ENCODE measurements at places on chromosomes 5 and 9. TPM values are rescaled to one million over a fixed set of nuclear protein-coding genes. Genes with fewer than 3 reads are reported as not detected.

Gene RGS14
- total RNA-seq: 16.7 TPM

Gene OR1Q1
- not detected for total RNA-seq

Gene CDC37L1
- 9.3 TPM for total RNA-seq

Gene IFNA2
- total RNA-seq: not detected

Gene ABCA1
- 14.0 TPM for total RNA-seq

GRCh38 chr9:131658377-131659129, 81.3 kb downstream of the RAPGEF1 start:
- DNase-seq: no peak

DNA sequence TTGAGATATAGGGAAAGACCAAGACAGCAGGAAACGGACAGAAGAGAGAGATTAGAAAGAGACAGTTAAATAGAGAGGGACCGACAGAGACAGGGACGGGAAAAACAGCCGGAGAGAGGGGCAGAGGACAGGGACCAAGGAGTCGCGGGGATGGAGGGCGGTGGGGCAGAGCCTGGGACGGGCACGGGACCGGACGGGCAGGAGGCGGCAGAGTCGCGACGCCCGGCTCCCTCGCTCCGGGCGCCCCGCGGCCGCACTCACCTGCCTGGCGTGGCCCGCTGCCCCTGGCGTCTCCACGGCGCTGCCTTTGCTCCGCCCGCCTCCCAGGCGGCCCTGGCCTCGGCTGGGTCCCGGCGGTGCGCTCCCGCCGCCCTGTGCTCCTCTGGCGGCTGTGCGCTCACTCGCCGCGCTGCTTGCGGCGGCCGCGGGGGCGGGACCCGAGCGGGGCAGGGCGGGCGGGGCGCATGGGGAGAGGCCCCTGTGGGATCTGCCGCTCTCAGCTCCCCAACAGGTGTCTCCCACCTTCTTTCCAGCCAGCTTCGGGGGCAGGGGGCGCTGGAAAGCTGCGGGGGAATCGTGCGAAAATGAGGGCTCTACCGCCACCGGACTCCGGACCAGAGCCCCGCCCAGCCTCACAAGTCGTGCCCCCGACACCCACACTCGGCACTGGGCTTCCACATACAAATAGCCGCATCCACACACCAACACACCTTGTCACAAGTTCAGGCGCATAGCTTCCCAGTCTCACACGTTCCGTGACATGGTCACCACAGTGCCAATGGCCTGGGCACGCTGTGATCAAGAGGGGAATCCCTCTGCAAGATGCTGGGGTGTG, at the start of gene ARID3C:
Gene ARID3C, minus strand, starts transcription at position 411 of the 835 bp plus-strand sequence. CDS start 1,052 bp downstream, outside the sequence.
- DNase-seq: peak; percentile 73

DNA sequence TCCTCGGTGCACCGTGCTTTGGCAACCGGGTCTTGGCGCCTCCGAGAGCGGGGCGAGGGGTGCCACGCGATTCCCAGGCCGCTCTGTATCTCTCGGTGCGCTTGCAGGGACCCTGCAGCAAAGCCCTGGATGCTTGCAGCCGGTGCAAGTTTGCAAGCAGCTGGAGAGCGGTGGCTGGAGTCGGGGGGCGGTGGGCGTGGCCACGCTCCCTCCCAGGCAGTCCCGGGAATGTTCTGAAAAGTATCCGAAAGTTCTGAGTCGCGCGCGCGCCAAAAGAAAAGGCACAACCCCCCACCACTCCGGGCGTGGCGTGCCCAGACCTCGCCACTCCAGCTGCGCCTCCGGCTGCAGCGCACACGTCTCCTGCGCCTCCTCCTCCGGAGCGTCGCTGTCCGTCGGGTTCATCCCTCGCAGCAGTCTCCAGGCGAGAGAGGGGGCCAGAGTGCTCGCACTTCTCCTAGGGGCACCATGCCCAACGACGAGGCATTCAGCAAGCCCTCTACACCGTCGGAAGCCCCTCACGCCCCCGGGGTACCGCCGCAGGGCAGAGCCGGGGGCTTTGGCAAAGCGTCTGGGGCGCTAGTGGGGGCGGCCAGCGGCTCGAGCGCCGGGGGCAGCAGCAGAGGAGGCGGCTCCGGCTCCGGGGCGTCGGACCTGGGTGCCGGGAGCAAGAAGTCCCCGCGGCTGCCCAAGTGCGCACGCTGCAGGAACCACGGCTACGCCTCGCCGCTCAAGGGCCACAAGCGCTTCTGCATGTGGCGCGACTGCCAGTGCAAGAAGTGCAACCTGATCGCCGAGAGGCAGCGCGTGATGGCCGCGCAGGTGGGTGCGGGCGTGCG, at the start of gene DMRT1:
Gene DMRT1, plus strand, starts transcription at position 327 of the 839 bp plus-strand sequence. Its CDS starts 142 bp downstream, at position 469.
- no peak for DNase-seq

GRCh38 chr9:99822109-99822805, 572 bp downstream of the NR4A3 start:
- DNase-seq: peak; percentile 41

DNA sequence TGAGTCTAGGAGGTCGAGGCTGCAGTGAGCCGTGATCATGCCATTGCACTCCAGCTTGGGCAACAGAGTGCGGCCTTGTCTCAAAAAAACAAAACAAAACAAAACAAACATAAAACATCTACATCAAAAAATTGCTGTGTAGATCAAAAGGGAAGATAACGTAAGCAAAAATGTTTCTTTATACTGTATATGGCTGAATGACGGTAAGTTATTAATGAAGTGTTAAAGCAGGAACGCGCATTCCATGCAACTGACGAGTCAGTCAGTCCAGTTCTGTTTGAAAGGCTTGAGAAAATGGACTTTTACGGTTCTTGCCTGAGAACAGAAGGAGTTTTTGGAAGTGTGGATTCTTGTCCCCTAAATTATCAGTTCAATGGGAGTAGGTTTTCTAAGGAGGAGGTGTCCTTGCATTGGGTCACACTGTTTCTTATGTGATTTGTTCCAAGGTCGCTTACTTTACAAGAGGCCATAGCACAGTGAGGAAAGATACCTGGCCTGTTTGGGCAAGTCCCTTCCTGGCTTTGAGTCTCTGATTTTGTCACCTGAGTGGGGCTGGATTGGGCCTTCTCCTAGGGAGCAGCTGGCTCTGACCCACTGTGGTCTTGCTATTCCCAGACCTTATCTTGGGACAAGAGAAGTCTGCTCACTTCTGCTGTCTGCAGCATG, 6.6 kb upstream of the PTGS1 start:
- DNase-seq: no peak

GRCh38 chr9:89522261-89522958, 24.5 kb upstream of the SEMA4D start:
- no peak for DNase-seq

DNA sequence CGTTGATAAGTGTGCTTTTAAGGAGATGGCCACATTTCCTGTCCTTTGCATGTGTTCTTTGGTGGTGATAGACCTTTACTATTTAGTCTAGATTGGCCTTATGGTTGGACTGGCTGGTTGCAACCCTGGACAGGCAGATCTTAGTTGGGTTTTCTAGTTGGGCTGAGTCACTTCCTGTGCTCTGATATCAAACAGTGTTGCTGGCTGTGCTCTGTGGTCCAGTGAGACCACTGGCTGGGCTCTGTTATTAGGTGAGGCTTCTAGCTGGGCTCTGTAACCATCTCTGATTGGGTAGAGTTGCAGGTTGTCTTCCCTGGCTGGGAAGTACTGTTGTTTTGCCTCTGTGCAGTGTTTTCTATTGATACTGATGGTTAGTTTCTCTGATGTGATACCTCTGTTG, 432.5 kb downstream of the LRRC70 start:
- no peak for DNase-seq

Measured in Caco-2 (cell line).